Fibroblast of skin of left quadriceps (primary cell): ENCODE measurements at places on chromosomes 11 and 22.

DNA sequence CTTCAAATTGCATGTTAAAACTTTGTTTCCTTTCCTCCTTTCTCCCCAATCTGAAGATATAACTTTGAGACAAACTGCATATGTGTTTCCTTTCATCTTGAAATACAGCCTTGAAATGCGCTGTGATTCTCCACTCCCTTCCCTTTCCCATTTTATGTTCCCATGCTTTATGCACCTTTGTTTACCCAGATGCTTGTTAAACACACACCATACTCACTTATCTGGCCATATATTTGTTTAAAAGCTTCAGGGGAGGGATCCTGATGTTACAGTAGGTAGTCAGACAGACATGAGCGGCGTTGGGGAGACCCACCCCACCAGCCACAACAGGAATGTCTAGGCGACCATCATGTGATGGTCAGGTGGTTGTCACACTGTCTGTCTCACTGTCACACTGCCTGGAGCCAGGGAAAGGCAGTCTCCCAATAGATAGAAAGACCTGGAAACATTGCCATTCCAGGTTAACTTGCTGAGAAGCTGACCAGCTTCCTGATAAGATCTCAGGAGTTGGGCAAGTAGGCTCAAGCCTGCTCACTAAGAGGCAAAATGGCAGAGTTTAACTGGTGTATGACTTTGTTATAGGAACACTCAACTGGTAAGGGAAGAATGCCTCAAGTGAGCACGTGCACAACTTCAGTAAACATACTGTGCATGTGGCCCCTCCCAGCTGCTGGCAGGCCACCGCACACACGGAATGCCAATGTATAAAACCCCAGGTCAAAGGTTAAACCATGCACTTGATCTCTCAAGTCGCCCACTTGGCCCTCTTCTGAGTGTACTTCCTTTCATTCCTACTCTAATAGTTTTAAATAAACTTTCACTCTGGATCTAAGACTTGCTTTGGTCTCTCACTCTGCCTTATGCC lies 23.5 kb upstream of the MSANTD2 start:
- no peak for DNase-seq

- DNase-seq = no peak
Observed at GRCh38 chr22:36741204-36741793, 34.6 kb downstream of the IFT27 start.

- DNase-seq = no peak
Observed at GRCh38 chr22:40147388-40148176, 30.1 kb upstream of the TNRC6B start.

GRCh38 chr11:72727521-72727920 lies 24.7 kb downstream of the ARAP1 start:
- no peak for DNase-seq

DNA sequence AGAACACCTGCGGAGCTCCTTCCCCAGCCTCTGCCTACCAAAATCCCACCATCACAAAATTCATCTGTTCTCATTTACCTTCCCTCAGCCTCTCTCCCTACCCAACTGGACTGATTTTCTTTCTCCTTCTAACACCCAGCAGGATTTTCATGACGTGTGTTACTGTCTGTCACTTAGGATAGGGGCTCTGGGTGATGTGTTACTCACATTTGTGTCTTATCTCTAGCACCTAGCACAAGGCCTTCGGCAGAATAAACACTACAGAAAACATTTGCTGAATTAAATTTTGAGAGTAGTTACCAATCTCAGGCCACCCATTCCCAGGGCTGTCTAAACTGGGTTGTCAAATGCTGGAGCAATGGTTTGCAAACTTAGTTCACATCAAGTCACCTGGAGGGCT lies 88.0 kb downstream of the NTM start:
- no peak for DNase-seq

- no peak for DNase-seq
Observed at GRCh38 chr11:7898666-7899283, 32.3 kb downstream of the OR10A6 start.

DNA sequence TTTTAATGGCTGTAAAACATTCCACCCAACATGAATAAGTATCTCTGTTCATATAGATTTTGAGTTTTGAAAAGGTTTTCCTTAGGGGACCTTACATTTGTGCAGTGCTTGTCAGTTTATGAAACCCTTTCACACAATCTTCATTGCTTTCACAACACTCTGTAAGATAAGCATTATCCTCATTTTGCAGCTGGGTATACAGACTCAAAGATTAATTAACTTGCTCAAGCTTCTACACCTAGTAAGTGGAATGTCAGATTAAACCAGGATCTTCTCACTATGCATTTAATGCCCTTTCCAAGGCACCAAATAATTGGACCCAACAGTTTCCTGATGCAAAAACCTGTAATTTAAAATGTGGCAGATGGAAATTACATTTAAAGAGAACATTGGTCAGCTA lies 11.6 kb upstream of the GAB2 start:
- DNase-seq = no peak

- no peak for DNase-seq
Observed at GRCh38 chr11:24679821-24680351, 183.0 kb downstream of the LUZP2 start.

- DNase-seq = no peak
Observed at GRCh38 chr11:66107600-66108510, 37.8 kb downstream of the PACS1 start.

DNA sequence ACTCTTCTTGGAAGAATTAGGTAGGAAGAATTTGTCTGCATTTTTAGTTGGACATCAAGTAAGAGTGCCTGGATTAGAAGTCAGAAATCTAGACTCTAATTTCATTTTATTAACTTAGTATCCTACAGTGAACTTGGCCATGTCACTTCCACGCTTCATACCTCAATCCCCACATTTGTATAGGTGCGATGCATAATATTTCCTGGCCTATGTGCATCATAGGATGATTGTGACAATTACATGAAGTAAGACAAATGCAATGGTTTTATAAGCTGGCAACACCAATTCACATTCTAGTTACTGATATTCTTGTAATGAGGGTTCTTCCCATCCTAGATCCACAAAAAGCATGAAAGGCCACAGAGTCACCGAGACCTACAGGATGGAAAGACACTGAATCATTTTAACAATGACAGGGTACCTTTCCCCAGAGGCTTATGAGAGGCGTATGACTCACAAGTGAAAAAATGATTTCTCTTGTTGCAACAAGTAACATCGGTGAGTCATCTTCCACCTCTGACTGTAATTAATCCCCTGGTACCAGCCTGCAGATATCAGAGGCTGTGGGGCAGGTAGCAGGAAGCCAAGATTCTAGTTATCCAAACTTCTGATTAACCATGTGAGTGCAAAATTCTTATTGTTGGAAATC lies 56.0 kb upstream of the OR5AK2 start:
- DNase-seq = no peak

DNA sequence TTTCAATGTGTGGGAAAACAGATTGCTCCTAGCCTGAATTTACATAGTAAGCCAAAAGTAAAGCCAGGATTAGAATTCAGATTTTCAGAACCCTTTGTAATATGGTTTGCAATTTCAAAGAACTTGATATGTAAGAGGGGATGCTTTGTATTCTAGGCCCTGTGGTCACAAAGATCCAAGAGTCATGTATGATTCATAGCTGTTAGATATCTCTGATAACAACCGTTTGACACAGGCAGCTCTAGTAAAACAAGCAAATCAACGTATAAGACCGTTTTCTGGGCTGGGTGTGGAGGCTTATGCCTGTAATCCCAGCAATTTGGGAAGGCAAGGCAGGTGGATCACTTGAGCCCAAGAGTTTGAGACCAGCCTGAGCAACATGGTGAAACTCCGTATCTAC lies 79.6 kb downstream of the EMSY start:
- no peak for DNase-seq

DNA sequence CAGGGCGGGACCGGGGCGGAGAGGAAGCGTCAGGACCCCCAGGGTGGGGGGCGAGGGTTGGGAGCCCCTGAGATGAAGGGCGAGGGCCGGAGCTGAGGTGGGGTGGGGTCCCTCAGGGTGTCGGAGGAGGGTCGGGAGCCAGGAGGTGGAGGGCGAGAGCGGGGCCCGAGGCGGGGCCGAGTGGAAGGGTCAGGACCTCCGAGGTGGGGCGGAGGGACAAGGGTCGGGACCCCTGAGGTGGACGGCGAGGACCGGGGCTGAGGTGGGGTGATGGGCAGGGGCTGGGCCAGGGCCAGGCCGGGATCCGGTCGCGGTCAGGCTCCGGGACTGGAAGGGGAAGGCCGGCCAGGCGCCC lies 409 bp downstream of the SMC1B start:
- no peak for DNase-seq

DNA sequence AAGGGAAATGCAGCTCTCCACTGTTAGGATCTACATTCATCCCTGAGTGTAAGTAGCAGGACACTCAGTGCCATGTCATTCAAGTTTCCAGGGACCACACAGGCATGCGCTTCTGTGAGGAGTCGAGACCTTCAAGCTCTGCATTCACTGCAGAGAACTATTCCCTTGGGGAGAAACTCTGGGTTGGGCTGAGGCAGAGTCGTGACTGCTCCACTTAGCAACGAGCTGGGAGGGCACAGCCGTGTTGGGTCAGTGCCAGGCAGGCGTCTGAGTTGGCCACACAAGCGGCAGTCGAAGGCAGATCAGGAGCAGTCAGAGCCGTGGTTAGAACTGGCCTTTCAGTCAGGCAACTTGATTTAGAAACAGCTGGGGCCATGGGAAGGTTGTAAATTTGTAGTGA lies 14.7 kb downstream of the MPEG1 start:
- DNase-seq = peak; percentile 58

DNA sequence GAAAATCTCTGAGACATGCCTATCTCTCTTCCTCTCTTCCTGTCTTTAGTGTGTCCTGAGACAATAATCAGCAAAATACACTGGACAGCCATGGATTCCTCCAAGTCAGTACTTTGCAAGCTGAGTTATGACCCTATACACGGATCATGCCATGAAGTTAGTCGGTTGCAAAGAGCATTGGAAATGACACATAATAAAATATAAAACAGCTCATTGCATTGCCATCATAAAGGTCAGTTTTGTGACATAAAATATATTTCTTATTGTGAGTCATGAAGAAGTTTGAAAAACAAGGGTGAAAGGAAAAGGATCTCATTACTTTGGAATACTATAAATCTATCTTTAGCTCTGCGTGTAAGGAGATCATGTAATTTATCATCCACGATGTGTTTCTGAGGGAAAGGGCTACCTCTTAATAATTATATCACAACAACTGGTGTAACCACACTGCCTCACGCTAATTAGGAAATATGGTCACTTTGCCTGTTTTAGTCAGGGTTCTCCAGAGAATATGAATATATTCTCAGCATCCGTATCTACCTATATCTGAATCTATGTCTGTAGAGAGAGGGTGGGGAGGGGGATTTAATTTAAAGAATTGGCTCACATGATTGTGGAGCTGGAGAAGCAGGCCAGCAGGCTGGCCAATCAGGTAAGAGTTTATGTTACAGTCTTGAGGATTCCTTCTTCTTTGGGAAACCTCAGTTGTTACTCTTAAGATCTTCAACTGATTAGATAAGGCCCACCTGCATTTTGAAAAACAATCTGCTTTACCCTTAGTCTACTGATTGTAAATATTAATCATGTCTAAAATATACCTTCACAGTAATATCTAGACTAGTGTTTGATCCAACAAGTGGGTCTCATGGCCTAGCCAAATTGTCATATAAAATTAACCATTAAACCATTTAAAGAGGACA lies 198.8 kb downstream of the FAT3 start:
- peak; percentile 15 for DNase-seq

GRCh38 chr11:68688881-68689280 lies 4.5 kb downstream of the GAL start:
- DNase-seq = no peak

GRCh38 chr22:23033116-23033905 lies 37.0 kb upstream of the GNAZ start:
- no peak for DNase-seq

GRCh38 chr11:100467821-100468508 lies 219.1 kb upstream of the ARHGAP42 start:
- no peak for DNase-seq

DNA sequence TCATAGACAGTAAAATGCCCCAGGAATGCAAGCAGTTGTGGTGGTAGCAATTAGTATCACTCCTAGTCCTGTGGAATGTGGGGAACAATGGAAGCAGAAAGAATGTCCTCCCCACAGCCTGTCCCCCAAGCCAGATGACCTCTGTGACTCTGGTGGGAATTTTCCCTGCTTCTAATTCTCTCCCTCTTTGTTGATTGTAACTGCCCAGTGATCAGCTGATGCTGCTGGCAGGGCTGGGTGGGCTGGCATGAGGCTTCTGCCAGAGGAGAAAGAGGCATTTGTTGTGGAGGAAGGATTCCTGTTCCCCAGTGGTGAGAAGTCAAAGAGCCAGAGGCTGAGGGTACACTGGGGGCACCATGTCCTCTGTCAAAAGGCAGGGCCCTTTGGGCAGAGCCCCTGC lies 116.7 kb upstream of the NCAM1 start:
- DNase-seq = no peak

DNA sequence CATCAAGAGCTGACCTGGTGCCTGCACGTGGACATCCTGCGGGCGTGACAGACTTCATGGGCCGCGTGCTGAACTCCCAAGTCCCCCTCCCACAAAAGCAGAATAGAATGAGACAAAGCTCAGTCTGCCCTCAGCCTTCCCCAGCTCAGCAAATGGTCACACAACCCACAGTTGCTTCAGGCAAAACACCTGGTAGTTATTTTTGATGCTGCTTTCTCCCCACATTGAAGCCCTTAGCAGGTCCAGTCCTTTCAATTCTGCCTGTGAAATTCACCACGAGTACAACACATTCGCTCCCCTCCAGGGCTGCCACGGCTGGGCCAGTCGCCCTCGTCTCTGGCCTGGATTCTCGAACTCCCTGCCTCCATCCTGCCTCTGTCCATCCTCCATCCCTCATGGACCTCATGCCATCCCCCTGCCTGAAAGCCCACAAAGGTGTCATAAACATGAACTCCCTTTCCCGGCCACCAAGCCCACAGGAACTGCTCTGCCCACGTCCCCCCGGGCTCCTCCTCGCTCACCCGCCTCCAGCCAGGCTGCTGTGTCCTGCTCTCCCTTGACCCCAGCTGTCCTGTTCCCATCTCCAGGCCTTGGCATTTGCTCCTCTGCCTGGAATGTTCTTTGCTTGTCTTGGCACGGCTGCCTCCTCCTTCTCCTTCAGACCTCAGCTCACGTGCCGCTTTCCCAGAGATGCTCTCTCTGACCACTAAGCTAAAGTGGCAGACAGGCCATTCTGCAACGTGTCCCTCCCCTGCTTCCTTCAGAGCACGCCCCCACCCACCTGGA lies 42.1 kb downstream of the SCUBE1 start:
- DNase-seq = no peak

- DNase-seq = no peak
Observed at GRCh38 chr11:66688561-66689534, 11.2 kb upstream of the RBM4B start.
